Mammary microvascular endothelial cell (primary cell): ENCODE measurements at places on chromosomes 12 and 14. TPM values are rescaled to one million over a fixed set of nuclear protein-coding genes. Genes with fewer than 3 reads are reported as not detected.

Gene DHRS1
- 25.0 and 29.0 TPM in 2 replicates for total RNA-seq

Gene TBC1D30
- 17.5 and 24.4 TPM in 2 replicates for total RNA-seq

Gene ARHGEF40
- total RNA-seq, result 4.5 and 6.0 TPM in 2 replicates

Gene ADAMTS20
- total RNA-seq, result not detected in 2 replicates

Gene PIWIL1
- total RNA-seq, result not detected in 2 replicates

Gene SMOC1
- 0.27 and 0.64 TPM in 2 replicates for total RNA-seq
